ENCODE measurements at places on chromosomes 12 and 14.

DNA sequence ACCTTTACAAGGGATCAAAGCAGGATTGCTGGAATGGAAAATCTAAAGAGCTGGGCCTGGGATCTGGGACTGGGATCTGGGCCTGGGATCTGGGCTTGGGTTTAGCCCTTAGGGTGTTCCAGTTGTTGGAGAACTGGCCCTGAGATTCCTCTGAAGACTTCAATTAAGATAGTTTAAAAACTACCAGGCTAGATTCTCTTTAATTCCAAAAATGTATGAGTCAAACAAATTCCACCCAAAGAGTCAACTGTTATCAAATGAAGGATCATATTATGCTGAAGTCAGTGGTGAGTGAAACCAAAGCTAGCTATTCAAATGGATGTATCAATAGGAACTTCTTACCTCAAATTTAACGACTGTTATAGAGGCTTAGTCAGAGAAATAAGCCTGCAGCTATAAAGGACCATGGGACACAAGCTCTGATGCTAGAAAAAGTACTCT, 40.5 kb downstream of the LIMA1 start:
- DNase-seq, result no peak

DNA sequence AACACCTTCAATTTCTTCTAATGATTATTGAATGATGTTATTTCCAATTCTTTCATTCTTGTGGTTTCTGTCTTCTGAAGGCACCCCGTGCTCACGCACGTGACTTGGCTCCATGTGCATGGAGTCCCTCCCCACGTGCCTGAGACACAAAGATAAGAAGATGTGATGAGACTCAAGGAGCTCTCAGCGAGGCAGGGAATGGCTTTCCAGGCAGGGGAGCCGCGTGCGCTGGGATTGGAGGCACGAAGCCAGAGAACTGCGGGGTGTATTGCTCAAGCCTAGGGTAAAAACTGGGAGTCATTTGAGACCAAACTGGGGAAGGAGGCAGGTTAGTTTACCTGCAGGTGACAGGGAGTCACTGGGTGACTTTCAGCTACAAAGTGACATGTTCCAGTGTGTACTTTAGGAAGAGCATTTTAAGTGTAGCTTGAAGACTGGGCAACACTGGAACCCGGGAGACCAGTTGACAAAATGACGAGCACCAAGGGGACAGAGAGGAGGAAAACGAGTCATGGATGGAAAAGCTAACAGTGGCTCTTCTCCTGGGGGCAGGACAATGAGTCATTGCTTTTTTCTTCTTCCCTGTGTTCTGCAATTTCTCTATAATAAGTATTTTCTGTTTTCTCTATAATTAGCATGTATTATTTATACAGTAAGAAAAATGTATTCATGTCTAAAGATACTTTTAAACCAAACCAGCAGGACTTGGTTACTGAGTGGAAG, 311.7 kb upstream of the FKBP4 start:
- no peak for DNase-seq

GRCh38 chr14:96409701-96410100, 17.8 kb downstream of the AK7 start:
- no peak for DNase-seq

GRCh38 chr12:85405262-85405661, 125.2 kb downstream of the ALX1 start:
- no peak for DNase-seq

DNA sequence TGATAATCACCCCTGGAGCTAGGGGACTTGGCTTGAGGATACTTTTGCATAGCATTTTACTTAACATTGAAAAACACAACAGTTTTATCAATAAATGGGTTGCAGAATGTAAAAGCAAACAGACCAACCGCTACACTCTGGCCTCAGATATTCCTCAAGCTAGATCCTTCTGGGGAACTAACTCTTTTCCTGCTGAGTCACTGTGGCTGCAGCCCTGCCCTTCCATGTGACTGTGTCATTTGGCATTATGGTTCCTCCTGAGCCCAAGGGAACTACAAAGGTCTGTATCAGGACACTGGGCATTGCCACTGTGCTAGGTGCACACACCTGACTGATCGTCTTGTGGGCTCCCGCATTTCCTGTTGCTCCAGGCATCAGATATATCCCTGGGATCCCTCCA, 56.6 kb downstream of the TTC9 start:
- no peak for DNase-seq
